AG09319 (cell line): ENCODE measurements at places on chromosomes 4 and X.

GRCh38 chrX:98432413-98432812, 1548.7 kb downstream of the RPA4 start:
- DNase-seq: no peak

- DNase-seq: no peak
These were observed 20.2 kb upstream of the RBPJ start for GRCh38 chr4:26300314-26301307.

DNA sequence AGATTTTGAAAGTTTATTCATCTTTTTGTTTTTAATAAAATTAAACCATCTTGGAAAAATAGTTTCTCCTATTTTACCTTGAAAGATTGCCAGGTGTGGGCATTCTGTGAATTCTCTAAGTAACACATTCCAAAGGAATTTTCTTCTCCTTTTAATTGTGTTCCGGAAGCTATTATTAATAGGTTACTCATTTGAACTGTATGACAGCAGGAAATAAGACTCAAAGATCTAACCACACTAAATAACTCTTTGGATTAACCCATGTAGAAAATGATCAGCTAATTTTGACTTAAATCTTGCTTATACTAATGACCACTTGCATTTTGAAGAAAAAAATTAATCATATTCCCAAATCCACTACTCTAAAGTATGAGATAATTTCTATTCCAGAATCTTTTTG, 17.6 kb upstream of the CCNI start:
- DNase-seq: no peak

GRCh38 chr4:31089815-31090214, 369.6 kb downstream of the PCDH7 start:
- DNase-seq: no peak
